Tracheal epithelial cell (primary cell): ENCODE measurements at places on chromosomes 16 and 17. TPM values are rescaled to one million over a fixed set of nuclear protein-coding genes. Genes with fewer than 3 reads are reported as not detected.

Gene SCPEP1
- 108 and 167 TPM in 2 replicates for total RNA-seq

Gene C1QTNF1
- 18.6 TPM in 1 of 2 replicates, not detected in the other for total RNA-seq

Gene TLCD3B
- not detected in 2 replicates for total RNA-seq

Gene ZFPM1
- total RNA-seq: 1.7 and 1.9 TPM in 2 replicates

Gene GH2
- not detected in 2 replicates for total RNA-seq

Gene RDM1
- total RNA-seq: 1.4 TPM in 1 of 2 replicates, not detected in the other

Gene PAGR1
- 18.3 and 24.3 TPM in 2 replicates for total RNA-seq

Gene PPM1D
- 3.8 and 4.6 TPM in 2 replicates for total RNA-seq

Gene CES5A
- not detected in 2 replicates for total RNA-seq

Gene CACNA1H
- total RNA-seq: under 0.01 and 0.24 TPM in 2 replicates

Gene KCNH4
- total RNA-seq: 0.21 TPM in 1 of 2 replicates, not detected in the other

Gene CACNG3
- total RNA-seq: not detected in 2 replicates

Gene EPX
- total RNA-seq: not detected in 2 replicates

Gene CLEC18C
- total RNA-seq: 0.21 and 1.4 TPM in 2 replicates

Gene ZNF213
- 9.2 and 12.6 TPM in 2 replicates for total RNA-seq

Gene KRTAP9-2
- not detected in 2 replicates for total RNA-seq

Gene PPL
- 88.0 and 150 TPM in 2 replicates for total RNA-seq

Gene POLR3E
- total RNA-seq: 63.1 and 64.6 TPM in 2 replicates

Gene CHP2
- 0.24 and 1.3 TPM in 2 replicates for total RNA-seq

Gene ABCA9
- total RNA-seq: 0.24 TPM in 1 of 2 replicates, not detected in the other

Gene DNASE1L2
- not detected in 2 replicates for total RNA-seq

Gene TSNAXIP1
- total RNA-seq: 0.85 TPM in 1 of 2 replicates, not detected in the other

Gene EVPL
- total RNA-seq: 28.2 and 44.8 TPM in 2 replicates

Gene TK1
- 0.43 and 25.8 TPM in 2 replicates for total RNA-seq

Gene SPNS1
- 23.2 and 26.7 TPM in 2 replicates for total RNA-seq

Gene ACSM5
- total RNA-seq: 1.9 TPM in 1 of 2 replicates, not detected in the other

Gene KRT9
- total RNA-seq: 0.72 TPM in 1 of 2 replicates, not detected in the other

Gene KRT27
- not detected in 2 replicates for total RNA-seq

Gene BICDL2
- total RNA-seq: 10.4 and 11.3 TPM in 2 replicates

Gene PITPNC1
- total RNA-seq: 15.4 and 20.7 TPM in 2 replicates

Gene EVPLL
- 0.24 and 4.0 TPM in 2 replicates for total RNA-seq

Gene DPEP1
- 0.24 TPM in 1 of 2 replicates, not detected in the other for total RNA-seq

Gene CCDC92B
- total RNA-seq: 0.24 TPM in 1 of 2 replicates, not detected in the other

Gene C17orf107
- 1.7 and 2.9 TPM in 2 replicates for total RNA-seq

Gene CLEC3A
- total RNA-seq: not detected in 2 replicates

Gene SPATA22
- 0.24 TPM in 1 of 2 replicates, not detected in the other for total RNA-seq

Gene IGFBP4
- 18.6 and 29.2 TPM in 2 replicates for total RNA-seq

Gene MYH1
- total RNA-seq: not detected in 2 replicates

Gene CDH1
- total RNA-seq: 214 and 251 TPM in 2 replicates

Gene SEZ6L2
- total RNA-seq: 5.3 and 8.7 TPM in 2 replicates

Gene SLC5A10
- total RNA-seq: under 0.01 TPM in 1 of 2 replicates, not detected in the other

Gene KCNJ16
- 0.21 and 17.1 TPM in 2 replicates for total RNA-seq

Gene NTN3
- 0.24 TPM in 1 of 2 replicates, not detected in the other for total RNA-seq

Gene STH
- not detected in 2 replicates for total RNA-seq

Gene DNAI2
- not detected in 2 replicates for total RNA-seq

Gene DHRS11
- 1.7 and 7.2 TPM in 2 replicates for total RNA-seq

Gene COL1A1
- total RNA-seq: 3.2 and 28.4 TPM in 2 replicates

Gene OTOP2
- not detected in 2 replicates for total RNA-seq

Gene TBC1D26
- not detected in 2 replicates for total RNA-seq

Gene ADAM11
- 0.21 TPM in 1 of 2 replicates, not detected in the other for total RNA-seq

Gene PLA2G10
- total RNA-seq: 0.64 TPM in 1 of 2 replicates, not detected in the other

Gene RAB11FIP3
- 9.2 and 15.2 TPM in 2 replicates for total RNA-seq

Gene GEMIN4
- 11.3 and 17.1 TPM in 2 replicates for total RNA-seq

Gene ITGAD
- not detected in 2 replicates for total RNA-seq
